CD4-positive, alpha-beta T cell treated with Interleukin-6 at 100 ng/mL for 8 hours (primary cell): ENCODE measurements at places on chromosomes 4 and X.

DNA sequence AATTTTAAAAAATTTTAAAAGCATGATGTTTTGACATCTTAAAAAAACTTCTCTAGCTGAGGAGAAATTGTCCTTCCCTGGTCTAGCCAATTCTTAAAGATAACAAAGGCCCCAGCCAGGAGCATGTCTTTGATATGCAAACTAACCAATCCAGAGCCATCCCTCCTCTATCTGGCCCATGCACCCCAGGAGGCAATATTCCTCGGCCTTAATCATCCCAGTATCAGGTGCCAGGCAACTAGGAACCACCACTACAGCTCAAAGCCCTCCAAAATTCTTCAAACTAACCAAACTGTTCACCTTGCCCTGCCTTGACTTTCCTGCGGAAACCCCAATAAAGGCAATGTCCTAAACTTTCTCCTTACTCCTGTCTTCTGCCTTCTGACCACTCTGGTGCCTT lies 97.8 kb upstream of the USP9X start:
- no peak for DNase-seq

- DNase-seq: no peak
Measured at GRCh38 chr4:39062094-39062769, at the start of gene KLHL5. TSS of gene KLHL5 (plus strand) at chr4:39062232. CDS start at chr4:39062653, 421 bp downstream.

DNA sequence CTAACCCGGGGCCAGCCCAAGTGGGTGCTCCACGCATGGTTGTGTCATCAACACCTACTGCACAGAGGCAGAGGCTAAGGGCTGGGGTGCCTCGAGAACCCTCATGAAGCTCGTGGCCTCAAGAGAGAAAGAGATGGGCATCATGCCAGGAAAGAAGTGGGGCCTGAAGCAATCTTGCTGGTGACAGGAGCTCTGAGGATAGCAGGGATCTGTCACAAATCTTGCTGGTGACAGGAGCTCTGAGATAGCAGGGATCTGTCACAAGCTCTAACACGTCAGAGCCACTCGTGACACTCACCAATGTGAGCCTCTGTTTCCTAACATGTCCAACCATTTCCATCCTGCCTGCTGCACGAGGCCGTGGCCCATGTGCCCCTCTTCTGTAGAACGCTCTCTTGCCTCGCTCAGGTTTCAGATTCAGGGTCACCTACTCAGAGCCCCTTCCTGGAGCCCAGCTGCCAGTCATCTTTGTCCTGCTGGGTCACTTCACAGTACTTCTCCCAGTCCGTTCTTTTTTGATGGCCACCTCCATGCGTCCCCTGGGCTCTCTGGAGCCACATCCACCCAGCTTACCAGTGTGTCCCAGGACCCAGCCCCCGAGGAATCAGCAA lies 21.1 kb downstream of the PNMA6E start:
- DNase-seq: no peak

GRCh38 chr4:55681430-55681829 lies 45.3 kb upstream of the NMU start:
- DNase-seq: no peak

DNA sequence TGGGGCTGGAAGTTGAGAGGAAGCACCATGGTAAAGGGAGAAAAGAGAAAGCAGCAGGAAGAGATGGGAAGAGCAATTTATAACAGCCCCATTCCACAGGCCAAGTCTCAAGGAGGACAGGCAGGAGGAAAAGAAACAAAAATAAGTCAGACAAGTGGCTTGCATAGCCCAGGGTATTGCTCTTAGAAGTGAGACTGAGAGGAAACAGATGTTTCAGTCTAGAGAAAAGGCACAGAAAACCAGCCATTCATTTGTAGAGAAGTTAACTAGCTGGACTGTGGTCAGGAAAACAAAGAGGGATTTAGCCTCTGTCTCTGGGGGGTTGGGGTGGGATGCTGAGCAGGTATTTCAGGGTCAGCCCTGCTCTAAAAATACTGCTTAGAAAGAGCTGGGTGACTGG lies 175.0 kb upstream of the ARHGEF9 start:
- DNase-seq: no peak

DNA sequence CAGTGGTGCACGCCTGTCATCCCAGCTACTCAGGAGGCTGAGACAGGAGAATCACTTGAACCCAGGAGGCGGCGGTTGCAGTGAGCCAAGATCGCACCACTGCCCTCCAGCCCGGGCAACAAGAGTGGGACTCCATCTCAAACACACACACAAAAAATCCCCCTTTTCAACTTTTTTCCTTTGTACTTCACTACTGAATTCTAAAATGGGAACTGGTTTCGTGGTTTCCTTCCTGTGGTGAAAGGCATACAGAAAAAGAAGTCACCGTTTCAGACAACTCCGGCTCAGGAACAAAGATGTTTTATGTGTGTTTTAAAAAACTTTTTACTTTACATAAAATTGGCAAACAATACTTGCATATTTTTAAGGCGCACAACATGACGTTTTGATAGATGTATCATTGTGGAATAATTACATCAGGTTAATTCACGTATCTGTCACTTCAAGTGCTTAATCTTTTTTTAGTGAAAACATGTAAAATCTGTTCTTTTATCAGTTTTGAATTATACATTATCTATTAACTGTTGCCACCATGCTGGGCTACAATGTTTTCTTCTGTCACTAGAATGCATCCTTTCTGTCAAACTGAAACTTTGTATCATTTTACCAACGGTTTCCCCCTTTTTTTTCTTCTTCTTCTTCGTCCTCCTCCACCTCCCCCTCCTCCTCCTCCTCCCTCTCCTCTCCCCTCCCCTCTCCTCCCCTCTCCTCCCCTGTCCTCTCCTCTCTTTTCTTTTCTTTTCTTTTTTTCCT lies 186.0 kb downstream of the CRLF2 start:
- no peak for DNase-seq

GRCh38 chr4:34269613-34270012 lies 1974.7 kb downstream of the ARAP2 start:
- no peak for DNase-seq

GRCh38 chr4:95929448-95930064 lies 89.7 kb downstream of the PDHA2 start:
- DNase-seq: no peak

DNA sequence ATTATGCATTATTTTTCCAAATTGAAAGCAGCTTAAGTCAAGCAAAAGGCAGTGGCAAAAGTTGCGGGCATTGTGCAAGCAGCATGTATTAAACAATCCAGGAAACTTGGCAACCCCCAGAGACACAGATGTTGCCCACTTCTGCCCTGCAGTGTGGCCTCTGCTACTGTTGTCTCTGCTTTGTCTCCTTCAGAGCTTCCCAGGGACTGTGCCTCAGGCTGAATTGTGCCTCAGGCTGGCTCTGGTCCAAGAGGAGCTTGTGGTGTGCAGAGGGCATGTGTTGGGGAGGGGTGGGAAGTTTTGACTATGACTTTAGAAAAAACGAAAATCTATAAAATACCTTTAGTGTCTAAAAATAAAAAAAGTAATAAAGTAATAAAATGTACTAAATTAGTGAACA lies 201.4 kb downstream of the CCSER1 start:
- no peak for DNase-seq

DNA sequence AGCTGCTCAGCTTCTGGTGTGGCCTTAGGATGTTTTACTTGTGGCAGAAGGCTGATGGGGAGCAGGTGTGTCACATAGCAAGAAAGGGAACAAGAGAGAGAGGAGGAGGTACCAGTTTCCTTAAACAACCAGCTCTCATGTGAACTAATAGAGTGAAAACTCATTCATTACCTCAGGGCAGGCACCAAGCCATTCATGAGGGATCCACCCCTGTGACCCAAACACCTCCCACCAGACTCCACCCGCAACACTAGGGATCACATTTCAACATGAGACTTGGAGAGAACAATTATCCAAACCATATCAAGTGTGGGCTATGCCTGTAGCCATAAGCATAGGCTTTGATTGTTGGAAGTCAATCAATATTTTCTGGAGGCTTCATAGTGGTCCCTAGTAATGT lies 56.0 kb downstream of the GSX2 start:
- DNase-seq: no peak

DNA sequence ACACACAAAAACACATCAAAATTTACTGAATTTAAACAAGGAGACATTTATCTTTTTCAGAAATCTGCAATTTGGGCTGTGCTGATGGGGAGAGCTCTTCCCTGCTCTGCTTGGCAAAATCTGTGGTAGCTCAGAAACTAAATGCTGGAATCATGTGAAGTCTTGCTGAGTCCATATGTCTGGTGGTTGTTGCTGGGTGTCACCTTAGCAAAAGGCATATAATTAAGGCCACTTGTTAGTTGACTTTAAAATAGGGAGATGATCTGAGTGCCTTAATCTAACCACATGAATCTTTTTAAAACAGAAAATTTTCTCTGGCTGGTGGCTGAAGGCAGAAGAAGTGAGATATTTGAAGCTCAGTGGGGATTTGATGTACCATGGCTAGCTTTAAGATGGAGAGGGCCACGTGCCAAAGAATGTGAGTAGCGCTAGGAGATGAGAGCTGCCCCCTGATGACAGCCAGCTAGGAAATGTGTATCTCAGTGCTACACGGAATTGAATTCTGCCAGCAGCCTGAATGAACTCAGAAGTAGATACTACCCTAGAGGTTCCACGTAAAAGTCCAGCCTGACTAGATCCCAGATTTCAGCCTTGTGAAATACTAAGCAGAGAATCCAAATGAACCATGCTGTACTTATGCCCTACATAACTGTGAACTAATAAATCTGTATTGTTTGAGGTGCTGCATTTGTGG lies 7.6 kb upstream of the GUF1 start:
- DNase-seq: no peak

DNA sequence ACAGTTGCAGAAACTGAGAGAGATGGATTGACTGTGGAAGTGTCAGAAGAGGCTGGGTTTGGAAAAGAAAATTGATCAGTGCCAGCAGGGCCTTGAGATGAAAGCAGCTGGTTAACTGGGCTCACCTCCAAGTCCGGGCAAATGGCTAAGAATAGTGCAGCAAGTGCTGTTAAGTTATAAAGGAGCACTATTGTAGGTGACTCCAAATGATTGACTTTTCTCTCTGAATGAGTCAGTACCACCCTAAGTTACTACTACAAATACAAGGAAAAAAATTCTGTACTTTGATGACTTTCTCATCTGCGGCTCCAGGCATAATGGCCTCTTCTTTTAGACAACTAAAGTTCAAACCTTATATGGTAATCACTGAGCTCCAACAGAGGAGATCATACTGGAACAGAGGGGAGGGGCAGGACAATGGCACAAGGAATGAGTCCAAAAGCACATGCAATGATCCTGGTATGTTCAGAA lies 733.4 kb upstream of the INTU start:
- no peak for DNase-seq

DNA sequence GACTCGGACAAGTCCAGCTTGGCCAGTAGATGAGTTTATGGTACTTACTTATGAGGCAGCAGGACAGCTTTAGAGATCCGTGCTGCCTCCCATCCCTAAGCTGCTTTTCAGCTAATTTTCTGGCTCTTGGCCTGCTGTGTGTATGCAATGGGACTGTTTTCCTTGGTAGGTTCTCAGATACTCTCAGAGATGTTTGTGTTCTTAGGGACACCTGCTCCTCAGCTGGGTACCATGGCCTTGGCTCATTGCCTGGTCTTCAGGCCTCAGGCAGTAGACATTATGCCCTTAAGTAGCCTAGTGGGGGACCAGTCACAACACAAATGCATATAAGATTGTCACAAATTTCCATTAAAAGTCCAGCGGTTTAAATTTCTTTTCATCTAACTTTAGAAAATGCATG lies 688.0 kb downstream of the PCDH7 start:
- no peak for DNase-seq

DNA sequence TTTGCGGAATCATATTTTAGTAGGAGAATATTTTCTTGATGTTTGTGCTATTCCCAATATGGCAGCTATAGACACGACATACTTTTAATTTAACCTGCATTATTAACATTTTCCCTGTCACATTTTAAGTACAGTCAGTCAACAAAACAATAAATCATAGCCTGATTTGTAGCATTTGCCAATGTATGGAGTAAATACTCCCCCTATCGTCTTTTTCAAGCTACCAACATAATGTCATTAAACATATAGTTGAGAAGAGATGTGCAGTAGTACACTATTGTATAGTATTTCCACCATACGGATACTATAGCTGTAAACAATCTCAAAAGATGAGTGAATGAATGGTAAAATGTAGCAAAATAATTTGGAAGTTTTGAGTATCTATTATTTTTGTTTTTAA lies 303.7 kb upstream of the MAGEB2 start:
- no peak for DNase-seq

DNA sequence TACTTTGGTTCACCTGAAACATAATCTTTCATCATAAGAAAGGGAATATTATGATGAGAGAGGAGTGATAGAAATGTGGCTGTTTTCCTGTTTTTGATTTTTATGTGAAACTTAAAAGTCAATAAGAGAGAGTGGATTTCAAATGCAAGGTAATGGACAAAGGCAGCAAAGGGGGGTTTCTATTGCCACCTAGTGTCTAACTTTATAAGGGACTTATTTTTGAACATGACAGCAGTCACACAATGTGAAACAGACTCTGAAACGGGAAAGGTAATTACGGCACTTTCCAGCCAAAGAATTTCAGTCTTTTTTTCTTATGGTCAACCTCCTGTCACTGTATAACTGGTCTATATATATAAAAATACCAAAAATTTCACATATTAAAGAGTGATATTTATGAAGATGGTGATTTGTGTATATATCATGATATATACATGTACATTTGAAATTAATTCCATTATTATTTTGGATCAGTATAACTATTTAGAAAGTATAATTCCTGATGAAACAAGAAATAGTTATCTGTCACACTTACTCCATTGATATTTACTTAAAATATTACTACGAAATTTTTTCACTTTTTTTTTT lies 127.1 kb downstream of the FBXO8 start:
- no peak for DNase-seq

GRCh38 chr4:160019936-160020335 lies 917.1 kb downstream of the RAPGEF2 start:
- no peak for DNase-seq

- no peak for DNase-seq
Measured at GRCh38 chrX:154121961-154122360, 22.1 kb upstream of the OPN1LW start.

DNA sequence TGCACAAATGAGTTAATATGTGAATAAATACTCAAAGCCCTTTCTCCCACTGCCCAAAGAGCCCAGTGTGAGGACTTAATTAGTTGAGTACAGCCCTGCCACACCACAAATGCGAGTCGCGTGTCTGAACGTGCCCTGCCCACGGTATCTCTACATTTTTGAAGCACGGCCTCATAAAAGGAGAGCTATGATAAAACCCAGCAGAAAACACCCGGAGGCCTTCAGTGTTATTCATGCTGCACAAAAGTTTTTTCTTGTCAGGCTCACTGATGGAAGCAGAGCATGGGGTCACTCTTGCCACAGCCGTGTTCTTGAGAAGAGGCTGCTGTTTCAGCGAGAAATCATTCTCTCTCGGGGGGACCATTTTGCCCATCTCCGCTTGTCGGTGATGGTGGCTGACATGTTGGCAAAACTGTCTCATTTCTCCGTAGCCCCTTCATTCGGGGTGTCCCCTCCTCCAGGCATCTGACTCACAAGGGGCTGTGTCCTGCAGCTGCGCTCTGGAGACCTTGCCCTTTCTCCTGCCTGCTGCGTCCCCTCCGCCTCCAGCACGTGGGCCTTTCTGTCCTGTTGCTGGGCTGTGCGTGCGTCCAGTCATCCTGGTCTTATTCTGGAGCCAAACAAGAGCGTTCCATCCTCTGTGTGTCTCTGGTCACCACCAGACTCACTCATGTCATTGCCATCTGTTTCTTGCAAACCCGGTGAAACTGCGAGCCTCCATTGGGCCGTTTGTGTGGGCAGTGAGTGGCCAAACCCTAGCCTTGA lies 88.8 kb downstream of the SORCS2 start:
- DNase-seq: no peak
